Stomach (tissue), 19 donors: ENCODE measurements at places on chromosomes 7 and 10. TPM values are rescaled to one million over a fixed set of nuclear protein-coding genes. Genes with fewer than 3 reads are reported as not detected.

Gene C7orf57
- total RNA-seq = not detected

Gene NCF1
- total RNA-seq = not detected

Gene OR2A1
- 0.37 TPM for total RNA-seq

Gene PPP1R17
- total RNA-seq = not detected

Gene OR6V1
- not detected for total RNA-seq

Gene VWDE
- total RNA-seq = not detected

Gene HDAC9
- 22.5 TPM for total RNA-seq

Gene NPSR1
- not detected for total RNA-seq

Gene IL6
- total RNA-seq = not detected

Gene PTPRN2
- 68.3 TPM for total RNA-seq

Gene SEC61G
- total RNA-seq = 0.87 TPM

Gene PDE6C
- not detected for total RNA-seq

Gene ARHGEF5
- total RNA-seq = 14.3 TPM

Gene FBXL13
- not detected for total RNA-seq

Gene DOCK1
- total RNA-seq = 40.0 TPM

Gene HMX2
- total RNA-seq = not detected

Gene IL15RA
- 16.1 TPM for total RNA-seq

Gene HTR5A
- not detected for total RNA-seq

Gene CRYGN
- not detected for total RNA-seq

Gene SLC39A12
- not detected for total RNA-seq

Gene TMEM184A
- 12.1 TPM for total RNA-seq

Gene TIAL1
- total RNA-seq = 37.9 TPM

Gene MSMB
- 130 TPM for total RNA-seq

DNA sequence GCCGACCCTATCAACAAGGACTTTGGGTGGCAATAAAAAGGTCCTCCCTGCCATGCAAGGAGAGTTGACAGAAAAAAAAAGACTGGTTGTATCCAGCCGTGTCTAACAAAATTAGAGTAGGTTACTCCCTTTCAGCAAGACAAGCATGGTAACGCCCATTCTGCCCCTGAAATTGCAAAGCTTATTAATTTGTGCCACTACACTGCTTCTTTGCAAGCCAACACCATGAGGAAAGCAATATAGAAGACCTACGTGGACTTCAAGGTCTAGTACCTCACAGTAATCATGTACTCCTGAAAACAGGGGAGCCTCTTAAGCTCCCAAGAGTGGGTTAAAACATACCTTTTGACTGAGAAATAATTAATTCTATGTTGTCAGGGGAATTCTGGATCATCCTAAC, 90.3 kb downstream of the FRMPD2 start:
- DNase-seq = no peak

GRCh38 chr10:90227217-90227656, 525.8 kb downstream of the KIF20B start:
- no peak for DNase-seq

DNA sequence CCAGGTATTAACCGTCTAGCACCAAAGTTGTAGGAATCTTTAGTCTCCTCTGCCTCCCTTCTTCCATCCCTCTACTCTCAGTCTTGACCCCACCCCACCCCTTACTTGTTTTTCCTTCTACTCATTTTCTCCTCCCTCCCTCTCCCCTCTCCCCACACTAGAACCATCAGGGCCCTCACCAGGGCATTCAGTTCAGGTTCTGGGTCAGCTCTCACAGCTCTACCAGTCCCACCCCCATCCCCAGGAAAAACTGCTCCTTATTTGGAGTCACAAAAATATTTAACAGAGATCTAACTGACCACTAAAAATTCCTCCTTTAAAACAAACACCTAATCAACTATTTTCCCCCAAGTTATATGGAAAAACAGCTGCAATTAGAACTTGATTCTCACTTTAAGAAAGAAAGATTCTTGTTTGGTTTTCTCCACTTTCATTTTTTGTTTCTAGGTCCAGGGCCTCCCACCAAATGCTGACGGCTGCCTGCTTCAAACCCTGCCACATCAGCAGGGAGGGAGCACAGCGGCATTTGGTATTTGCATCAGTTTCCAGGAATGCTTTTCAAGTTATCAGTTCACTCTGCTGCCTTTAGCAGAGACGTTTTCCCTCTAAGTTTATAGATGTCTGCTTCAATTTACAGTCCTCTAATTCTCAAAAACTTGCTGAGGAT, 2.8 kb upstream of the COL1A2 start:
- no peak for DNase-seq

GRCh38 chr7:195010-195829, 2.8 kb downstream of the FAM20C start:
- no peak for DNase-seq

DNA sequence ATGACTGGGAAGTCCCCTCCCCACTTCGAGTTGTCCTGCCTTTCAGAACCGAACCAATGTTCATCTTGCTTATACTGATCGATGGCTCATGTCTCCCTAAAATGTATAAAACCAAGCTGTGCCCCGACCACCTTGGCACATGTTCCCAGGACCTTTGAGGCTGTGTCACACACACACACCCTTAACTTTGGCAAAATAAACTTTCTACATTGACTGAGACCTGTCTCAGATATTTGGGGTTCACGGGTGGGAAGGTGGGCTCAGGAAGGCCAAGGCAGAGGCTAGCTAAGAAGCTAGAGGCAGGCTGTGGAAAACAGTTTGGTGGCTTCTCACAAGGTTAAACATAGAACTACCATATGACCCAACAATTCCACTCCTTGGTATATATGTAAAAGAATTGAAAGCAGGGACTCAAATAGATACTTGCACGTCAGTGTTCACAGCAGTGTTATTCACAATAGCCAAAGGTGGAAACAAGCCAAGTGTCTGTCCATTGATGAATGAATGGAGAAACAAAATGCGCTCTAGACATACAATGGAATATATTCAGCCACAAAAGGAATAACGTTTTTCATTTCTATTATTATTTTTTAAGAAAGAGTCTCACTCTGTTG, 15.4 kb downstream of the PRF1 start:
- DNase-seq = no peak

DNA sequence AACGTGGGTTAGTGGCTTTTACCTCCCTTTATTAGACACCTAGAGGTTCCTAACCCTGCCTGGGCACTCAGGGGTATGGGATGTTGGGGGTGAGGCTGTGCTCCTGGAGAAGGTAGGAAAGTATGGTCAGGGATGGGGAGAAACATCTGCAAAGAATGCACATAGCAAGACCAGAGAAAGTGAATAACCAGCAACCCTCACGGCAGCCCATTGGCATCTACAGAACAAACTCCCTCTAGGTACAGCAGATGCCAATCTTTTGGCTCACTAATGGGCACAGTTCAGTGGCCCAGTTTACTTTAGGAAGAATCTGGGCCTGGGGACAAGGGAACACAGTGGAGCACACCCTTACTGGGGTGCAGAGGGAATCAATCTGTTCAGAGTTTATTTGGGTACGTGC, 143.9 kb downstream of the JAZF1 start:
- DNase-seq = no peak

DNA sequence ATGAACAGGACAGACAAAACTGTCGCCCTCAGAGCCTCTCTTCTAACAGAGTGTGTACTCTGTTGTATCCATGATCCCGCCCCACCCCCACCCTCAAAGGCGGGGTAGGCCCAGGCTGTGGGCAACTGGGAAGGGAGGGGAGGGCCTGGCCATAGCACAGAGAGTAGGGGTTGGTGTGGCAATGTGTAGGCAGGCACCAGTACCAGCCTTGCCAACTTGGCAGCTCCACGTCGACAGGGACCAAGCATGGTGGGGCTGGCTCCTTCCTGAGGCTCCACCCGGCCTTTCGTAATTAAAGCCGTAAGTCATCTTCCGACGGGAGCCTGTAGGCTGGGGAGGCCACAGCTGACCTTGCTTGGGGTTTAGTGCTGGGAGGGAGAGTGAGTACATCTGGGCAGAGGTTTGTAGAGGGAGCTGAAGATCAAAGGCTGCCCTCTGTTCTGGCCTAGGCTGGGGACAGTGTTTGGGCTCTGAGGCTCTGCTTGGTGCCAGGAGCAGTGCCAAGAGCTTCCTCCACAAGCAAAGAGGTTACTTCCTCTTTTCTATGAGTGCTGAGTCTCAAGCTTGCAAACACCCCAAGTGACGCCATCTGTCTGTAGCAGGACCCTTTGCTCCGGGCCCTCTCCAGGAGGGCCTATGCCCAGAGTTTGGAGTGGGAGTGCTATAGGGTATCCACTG, 121.6 kb downstream of the C10orf105 start:
- peak; percentile 50 for DNase-seq

GRCh38 chr10:79382491-79382941, 35.2 kb downstream of the PPIF start:
- no peak for DNase-seq

- DNase-seq = no peak
These were observed 17.4 kb downstream of the BNIP3 start for GRCh38 chr10:131964298-131964697.

DNA sequence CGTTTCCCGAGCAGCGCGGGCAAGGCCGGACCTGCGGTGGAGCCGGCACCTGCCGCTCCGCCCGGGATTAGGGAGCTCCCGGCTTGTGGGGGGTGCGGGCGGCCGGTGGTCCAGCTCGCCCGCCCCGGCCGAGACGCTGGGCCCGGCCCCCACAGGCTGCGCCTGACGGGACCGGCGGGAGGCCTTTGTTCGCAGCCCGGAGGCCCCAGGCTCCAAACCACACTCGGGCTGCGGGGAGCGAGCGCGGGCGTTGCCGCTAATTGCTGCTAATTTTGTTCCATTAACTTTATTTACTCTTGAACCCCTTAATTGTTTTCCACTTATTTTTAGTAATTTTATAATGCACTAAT, 9.6 kb downstream of the UNCX start:
- no peak for DNase-seq

GRCh38 chr10:63355682-63356081, 110.1 kb downstream of the JMJD1C start:
- no peak for DNase-seq

- DNase-seq = no peak
These were observed 35.8 kb downstream of the PALS2 start for GRCh38 chr7:24609059-24609458.

GRCh38 chr7:1692515-1693418, 22.7 kb downstream of the ELFN1 start:
- DNase-seq = no peak

GRCh38 chr7:55053651-55054571, 35.1 kb downstream of the EGFR start:
- DNase-seq = no peak

GRCh38 chr7:121259826-121260225, 69.0 kb upstream of the WNT16 start:
- no peak for DNase-seq

DNA sequence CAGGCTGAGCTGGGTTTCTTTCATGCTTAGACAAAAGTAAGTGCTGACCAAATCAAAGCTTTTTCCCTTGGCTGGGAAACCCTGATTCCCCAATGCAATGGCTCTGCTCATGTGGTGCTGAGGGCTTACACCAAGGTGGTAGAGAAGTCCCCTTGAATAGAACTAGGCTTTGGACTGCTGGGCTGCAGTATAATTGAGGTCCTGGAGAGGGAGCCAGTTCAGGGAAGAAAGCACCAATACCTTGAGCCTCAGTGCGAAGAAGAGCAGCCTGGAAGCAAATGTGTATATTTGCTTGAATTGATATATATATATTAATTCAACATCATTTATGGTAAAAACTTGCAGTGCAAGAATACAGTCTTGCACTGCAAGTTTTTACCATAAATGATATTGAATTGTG, 391.1 kb downstream of the RPS24 start:
- DNase-seq = no peak

DNA sequence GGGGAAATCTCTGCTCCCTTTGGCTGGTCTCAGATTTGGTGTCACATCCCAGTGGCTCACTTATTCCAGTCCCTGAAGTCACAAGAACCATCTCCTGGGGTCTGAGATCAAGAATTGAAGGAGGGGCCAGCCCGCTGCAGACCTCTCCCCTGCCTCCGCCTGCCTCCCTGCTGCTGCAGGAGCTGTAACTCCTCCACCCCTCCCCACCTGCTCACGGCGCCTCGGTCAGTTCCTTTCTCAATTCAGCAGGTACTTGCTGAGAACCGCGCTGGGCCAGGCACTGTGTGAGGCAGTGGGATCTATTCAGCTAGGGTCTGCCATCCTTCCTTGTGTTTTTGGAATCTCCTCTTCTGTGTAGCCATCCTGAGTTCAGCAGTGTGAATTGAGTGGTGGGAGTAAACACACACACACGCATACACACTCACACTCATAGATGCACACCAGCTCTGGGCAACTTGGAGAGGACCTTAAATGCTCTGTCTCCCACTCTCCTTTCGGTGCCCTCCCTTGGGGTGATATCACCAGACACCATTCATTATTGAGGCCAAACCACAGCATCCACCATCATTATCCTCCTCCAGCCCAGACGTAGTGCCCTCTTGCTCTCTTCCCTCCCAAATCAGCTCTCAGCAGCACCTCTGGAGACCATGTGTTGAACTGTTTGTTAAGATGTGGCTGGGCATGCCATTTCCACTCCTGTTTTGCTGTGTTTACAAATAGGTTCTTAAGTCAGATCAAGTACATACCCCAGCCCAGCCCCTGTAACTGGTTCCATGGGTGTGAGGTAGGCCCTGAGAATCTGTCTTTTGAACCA, 22.0 kb upstream of the ANKRD2 start:
- DNase-seq = no peak

- DNase-seq = no peak
These were observed 284.0 kb downstream of the AUTS2 start for GRCh38 chr7:69882269-69882668.

GRCh38 chr10:127013691-127014473, 108.7 kb downstream of the DOCK1 start:
- no peak for DNase-seq

GRCh38 chr7:130491841-130492522, at the start of gene MEST:
Gene MEST, plus strand, starts transcription at chr7:130492085. Its CDS starts 229 bp downstream, at chr7:130492314.
- DNase-seq = no peak

DNA sequence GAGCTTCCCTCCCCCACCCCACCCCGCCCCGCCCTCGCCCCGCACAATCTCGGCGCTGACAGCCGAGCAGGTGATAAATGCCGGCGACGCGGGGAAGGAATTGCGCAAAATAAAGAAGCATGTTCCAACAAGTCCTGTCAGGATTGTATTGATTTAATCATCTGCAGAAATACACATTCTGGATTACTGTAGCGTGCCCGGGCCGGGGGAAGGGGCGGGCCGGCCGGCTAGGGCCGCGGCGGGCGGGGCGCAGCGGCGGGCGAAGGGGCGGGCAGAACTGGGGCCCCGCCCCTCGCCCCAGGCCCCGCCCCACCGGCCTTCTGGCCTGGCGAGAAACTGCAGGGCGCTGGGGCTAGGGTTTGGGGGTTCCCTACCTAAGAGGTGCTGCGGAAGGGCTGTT, 88.9 kb upstream of the PAX2 start:
- DNase-seq = no peak

- DNase-seq = no peak
These were observed 1.1 kb upstream of the DDX21 start for GRCh38 chr10:68954904-68955303.

DNA sequence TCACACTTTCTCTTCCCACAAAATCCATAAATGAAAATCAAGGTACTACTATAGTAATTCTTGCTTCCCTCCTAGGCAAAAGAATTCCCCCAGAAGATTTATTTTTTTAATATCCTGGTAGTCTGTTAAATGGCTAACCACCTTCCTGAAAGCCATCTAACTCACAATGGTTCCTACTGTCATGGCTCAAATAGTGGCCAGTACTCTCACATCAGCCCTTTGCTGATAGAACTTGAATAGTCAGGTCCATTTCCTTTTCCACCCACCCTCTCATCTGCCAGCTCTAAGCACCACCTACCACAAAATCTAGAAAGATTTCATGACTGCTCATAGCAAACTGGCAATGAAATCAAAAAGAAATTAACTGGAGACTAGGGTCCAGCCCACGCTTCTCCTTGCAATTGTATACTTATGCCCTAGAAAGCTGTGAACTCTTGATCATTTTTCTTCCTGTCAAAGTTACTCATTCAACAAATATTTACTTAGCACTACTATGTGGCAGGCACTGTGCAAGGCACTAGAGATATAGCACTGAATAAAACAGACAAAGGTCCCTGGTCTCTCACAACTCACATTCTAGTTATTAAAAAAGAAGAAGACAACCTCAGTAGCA, 60.4 kb downstream of the ARMH3 start:
- DNase-seq = no peak
